ENCODE measurements at places on chromosomes 7 and 10.

GRCh38 chr10:100637785-100638184 is 102.0 kb downstream of the HIF1AN start:
- DNase-seq, result no peak

DNA sequence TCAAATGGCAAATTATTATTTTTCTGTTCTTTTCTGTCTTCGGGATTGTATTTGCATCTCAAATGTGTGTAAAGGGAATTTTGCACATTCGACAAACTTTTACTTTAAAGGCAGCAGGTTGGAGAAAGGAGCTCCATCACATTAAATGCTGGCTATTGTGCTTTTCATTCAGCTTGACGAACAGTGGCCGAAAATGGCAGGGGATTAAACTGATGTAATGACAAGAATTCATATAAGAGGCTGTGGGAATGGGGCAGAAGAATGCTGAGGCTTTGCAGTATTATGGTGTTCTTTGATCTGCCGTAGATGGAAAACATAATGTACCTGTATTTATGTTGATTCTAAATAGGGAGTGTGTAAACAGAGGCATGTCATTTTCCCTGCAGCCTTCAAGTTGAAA is 376.0 kb downstream of the LRMDA start:
- no peak for DNase-seq

- DNase-seq, result no peak
Observed at GRCh38 chr10:22959292-22959691, 31.4 kb downstream of the ARMC3 start.

GRCh38 chr7:41238851-41239331 is 464.0 kb downstream of the INHBA start:
- DNase-seq, result no peak

DNA sequence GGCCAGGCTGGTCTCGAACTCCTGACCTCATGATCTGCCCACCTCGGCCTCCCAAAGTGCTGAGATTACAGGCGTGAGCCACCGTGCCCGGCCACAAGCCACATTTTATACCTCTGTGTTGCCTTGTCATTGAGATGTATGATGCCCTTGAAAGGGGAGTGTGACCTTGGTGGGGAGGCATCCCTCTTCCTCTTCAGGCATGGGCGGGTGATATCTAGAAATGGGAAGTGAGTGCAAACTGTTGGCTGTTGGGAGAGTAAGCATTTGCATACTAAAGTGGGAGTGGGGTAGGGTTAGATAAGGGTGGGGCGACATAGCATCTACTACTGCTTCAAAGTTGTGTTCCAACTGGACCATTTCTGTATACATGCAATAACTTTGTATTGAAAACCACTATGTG is 20.1 kb downstream of the RP9 start:
- DNase-seq, result no peak

DNA sequence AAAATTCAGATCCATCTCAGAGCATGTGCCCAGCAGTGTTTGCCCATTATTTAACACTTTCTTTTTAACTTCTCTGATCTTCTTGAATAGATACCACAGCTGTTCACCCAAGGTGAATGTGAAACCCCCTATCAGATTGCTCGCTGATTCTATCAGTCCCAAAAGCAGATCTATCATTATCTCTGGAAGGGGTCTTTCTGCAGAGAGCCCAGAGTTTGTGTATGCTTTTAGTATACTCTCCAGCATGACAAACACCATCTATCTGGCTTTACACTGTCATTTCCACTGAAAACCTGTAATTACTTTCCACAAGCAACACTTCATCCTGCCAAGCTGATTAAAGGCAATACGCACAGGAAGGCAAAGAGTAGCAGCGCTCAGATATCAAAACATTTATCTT is 168.2 kb downstream of the CACNA2D1 start:
- no peak for DNase-seq

- DNase-seq, result no peak
Observed at GRCh38 chr7:151246102-151246850, 2.2 kb downstream of the SMARCD3 start.

DNA sequence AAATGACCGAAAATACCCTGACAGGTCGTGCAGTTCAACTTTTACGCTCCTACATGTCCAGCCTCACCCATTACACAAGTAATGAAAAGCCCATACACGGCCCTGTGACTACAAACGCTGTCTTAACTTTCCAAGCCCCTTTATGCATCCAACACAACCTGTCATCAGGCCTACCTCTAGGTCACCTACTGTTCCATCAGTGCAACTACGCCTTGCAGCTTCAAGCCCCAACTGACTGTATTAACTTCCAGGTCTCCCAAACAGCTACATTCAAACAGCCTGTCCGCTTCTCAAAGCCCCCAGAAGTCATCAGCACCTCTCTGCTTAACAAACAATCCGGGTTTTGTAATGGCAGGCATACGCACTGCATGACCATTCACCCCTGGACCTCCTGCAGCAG is 19.2 kb downstream of the ZNF107 start:
- no peak for DNase-seq

- DNase-seq, result peak; percentile 45
Observed at GRCh38 chr10:79386637-79387465, 39.6 kb downstream of the PPIF start.

DNA sequence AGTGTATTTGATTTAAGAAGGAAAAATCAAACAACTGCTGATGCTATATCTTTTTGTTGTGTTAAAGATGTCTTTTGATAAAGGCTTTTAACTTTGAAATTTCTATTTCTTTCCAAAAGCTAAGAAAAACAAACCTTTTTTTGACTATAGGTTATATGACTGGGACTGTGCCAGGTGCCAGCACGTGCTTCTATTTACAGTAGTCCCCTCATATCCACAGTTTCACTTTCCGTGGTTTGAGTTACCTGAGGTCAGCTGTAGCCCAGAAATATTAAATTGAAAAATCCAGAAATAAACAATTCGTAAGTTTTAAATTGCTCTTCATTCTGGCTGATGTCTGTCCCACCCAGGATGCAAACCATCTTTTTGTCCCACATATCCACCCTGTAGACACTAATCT is 104.3 kb downstream of the BBS9 start:
- no peak for DNase-seq

DNA sequence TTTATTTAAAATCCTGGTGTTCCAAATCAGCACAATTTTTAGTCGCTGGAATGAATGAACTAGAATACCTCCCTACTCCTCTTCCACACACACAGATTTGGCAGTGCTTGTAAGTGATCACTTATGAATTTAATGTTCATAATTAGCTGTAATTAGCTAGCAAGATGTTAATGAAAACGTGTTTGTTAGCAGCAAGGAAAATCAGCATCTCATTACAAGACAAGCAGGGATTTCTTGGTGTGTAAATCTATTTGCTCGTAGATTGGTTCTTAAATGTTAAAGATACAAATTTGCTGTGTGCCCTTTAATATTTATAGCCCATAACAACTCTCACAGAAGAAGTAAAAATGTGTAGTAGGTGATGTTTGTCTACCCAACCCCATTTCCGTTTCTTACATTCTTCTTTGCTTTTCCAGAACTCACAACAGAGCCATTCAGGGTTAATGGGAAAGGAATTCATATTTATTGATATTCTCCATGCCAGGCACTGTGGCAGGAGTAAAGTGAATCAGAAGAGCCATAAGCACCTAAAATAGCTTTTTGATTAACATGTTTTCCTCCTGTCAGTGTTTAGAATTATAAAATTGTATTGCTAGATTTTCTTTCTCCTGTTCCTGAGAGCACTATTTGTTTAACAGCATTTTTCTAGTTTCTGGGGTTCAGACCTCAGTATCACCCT is 49.6 kb downstream of the SEMA3C start:
- no peak for DNase-seq

DNA sequence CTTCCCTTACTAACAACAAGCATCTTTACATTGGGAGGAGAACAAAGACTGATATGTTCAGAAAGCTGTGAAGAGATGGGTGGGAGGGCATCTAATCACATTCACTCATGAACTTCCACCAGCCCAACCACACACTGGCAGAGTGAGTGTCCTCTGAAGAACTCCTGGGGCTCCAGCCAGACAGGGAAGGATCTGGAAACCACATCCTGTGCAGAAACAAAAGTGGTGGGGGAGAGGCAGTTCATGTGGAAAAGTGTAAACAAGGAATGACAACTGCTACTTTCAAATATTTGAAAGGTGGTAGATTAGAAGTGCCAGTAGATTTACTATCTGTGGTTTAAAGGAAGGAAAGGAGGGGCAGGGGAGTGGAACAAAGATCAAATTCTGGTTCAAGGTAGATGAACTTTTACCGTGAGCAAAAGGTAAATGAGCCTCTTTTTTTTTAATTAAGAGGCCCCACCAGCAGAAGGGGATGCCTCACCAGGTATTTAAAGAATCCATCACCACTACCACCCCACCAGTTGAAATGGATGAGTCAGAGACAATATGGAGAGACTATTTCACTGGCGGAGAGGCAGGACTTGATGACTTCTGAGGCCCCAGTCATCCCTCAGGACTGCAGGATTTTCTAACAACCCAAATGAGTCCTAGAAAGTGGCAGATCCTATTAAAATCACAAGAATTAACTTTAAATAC is 34.5 kb downstream of the GOT1 start:
- no peak for DNase-seq

DNA sequence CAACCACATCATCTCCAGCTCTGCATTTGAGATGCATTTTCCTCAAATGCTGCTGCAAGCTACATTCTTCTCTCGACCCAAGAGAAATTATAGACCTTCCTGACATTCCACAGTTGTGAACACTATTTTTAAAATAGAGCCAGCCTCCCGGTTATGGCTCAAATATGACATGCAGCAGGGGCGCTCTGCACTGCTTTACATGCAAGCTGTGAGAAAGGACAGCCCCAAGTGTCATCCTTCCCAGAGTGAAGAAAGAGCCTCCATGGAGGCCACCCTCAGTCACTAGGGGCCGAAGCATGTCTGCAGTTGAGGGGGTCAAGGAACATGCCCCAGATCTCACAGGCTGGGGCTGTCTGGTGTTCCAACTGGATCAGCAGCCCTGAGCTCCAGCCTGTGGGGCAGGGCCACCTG is 63.9 kb upstream of the CHST15 start:
- no peak for DNase-seq

DNA sequence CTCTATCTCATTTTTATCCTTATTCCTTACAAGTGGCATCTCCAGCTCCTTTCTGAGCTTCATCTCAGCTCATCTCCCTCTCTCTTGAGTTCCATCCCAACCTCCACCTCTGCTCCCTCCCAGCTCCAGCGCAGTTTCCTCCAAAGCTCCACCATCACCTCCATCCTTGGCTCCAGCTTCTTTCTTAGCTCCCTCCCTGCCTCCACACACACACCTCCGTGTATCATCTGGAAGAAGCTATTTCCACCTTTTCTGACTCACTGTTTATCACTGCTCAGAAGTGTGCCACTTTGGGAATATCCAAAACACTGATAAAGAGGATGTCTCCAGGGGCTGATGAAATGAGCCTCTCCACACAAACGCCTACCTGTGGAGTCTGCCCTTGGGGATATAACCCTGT is 481.4 kb downstream of the PTPRN2 start:
- DNase-seq, result no peak

DNA sequence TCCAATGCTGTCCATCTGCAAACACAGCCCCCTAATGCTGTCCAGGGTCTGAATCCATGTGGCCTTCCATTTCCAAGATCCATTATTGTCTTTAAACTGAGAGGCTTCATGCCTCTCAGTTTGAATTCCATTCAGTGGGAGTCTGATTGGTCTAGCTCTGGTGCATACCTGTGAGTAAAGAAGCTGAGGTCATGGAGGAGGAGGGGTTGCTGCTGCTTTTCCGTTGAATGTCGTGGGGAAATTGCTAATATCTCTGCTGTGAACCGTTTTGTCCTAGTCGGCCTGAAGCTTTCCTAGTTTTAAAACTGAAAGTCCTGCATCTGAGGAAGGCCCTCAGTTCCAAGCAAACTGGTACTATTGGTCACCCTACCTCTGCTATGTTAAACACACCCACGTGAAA is 17.7 kb downstream of the SH2D4B start:
- no peak for DNase-seq

DNA sequence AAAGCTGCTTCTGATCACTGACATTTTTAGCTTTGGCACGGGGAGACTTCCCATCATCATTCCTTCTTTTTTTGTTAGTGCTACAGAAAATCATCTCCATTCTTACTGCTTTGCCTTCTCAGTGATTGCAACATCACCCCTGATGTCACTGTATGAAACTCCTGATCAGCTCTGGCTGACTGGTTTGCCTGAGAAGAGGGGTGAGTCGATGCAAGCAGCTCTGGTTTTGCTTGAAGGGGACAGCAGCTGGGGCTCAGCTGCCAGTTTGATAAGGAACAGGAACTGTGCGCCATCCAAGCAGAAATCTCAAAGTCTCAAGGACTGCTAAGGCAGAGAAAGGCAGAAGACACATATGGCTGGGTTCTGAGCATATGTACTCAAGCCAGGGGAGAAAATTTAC is 808.5 kb upstream of the CELF2 start:
- peak; percentile 53 for DNase-seq

- DNase-seq, result no peak
Observed at GRCh38 chr7:92898798-92899197, 62.4 kb upstream of the CDK6 start.

DNA sequence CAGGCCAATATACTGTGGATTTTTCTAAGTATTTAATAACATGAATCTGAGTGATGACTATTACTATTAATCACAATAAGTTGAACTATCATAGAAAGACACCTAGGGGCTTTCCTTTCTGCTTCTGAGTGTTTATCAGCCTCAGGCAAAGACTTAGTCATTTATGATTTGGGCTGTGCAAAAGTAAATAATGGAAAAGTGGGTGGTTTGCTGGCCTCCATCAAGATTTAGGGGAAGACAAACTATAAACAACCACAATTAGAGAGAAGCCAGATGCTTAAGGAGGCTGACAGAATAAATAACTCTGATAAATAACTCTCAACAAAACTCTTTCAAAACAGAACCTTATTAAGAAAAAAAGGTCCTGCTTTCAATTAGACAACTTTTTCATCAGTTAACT is 64.7 kb downstream of the MACC1 start:
- DNase-seq, result no peak

DNA sequence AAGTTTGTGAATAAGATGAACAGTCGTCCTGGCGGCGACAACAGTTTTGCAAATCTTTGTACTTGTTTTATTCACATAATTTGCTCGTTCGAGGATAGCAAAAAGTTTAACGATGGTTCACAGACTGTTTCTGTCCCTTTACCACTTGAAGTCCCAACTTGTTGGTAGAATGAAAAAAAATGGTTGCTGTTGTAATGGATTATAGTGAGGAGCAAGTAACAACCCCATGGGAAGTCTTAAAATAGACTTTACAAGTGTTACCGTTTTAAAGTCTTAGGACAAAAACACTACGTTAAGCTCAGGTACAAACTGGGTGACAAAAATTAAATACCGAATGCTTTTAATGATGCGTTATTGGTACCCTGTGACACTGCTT is 589 bp downstream of the LSM8 start:
- no peak for DNase-seq

- no peak for DNase-seq
Observed at GRCh38 chr7:149145031-149145845, 2.0 kb upstream of the ZNF398 start.

DNA sequence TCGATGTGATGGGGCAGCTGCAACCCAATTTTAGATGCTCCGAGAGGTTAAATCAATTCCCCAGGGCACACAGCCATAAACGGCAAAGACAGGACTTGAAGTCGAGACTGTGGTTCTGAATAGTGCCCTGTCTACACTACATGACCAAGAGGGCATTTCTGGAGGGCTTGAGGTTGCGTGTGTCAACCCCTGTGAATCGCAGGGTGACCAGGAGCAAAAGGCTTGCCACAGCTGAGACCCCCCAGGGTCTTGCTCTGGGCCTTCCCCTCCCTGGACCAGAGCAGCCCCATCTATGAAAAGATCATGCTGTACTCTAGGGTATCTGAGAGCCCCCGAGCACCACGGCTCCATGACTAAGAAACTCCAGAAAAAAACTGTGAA is 26.8 kb upstream of the RASGEF1A start:
- no peak for DNase-seq

GRCh38 chr10:128520211-128520815 is 394.1 kb upstream of the MKI67 start:
- no peak for DNase-seq

GRCh38 chr10:60473557-60473956 is 83.9 kb upstream of the ANK3 start:
- DNase-seq, result no peak

Data from uterus (tissue), 4 donors.